ENCODE measurements at places on chromosomes 6 and 20.

GRCh38 chr6:166533205-166533824 is 53.2 kb downstream of the RAMACL start:
- DNase-seq: no peak

GRCh38 chr6:38871741-38872568 is 156.8 kb downstream of the DNAH8 start:
- DNase-seq: peak; percentile 26

DNA sequence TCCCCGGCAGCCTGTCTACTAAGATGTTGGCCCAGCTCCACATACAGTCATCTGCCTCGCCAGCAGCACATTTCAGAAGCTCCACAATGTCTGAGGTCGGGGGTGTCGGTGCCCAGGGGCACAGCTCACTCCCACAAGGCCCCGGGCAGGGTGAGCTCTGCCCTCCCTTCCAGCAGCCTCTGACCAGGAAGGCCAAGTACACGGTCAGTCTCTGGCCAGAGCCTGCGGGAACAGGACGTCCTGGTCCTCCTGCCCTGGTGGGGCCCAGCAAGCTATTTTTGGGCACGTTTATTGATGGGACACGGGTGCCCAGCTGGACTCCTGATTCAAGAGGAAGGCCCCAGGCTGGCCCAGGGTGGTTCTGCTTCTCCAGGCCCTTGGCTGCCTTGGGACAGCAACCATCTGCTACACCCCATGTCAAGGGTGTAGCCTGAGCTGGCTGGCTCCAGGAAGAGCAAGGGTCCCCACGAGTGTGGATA is 114.9 kb upstream of the PTPN1 start:
- peak; percentile 42 for DNase-seq

DNA sequence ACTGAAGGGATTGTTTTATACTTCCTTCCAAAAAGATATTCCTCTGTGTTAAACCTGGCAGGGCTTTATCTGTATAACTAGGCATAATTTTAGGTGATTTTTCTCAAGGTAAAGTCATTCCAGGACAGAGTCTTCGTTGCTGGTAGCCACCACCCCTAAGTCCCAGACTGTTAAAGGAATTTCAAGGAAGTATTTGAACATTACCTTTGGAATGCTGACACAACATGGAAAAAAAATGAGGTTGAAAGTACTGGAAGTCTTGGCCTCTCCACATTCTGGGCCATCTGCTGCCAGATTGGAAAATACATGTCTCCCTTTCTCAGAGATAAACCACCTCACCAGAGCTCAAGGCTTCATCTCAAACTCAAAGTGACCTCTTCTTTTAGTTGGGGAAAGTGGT is 27.0 kb upstream of the ETV7 start:
- DNase-seq: no peak

DNA sequence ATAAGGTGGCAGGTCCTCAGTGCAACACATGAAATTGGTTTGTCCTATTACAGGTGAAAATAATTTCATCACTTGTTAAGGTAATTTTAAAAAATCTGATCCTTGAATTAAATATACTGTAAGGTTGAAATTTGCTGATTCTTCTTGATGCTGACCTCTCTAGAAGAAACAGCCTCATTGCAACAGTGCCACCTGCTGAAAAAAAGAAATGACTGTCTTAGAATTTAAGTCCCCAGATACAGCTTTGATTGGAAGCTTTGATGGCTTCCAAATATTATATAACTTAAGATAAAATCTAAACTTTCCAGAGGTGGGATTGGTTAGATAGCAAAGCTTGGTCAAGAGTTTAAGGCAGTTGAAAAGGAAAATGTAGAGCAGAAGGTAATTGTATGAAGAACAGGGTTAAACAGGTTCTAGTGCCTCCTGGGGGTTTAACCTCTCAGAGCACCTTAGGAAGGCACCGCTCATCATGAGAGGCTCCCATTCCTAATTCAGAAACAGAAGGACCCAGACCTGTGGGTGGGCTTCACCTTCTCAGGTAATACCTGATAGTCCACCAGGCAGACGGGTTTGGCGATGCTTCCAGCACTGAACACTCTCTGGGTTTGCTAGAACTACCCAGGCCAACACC is 401.0 kb downstream of the PAX1 start:
- no peak for DNase-seq

GRCh38 chr6:35500782-35501181 is 3.9 kb upstream of the TEAD3 start:
- peak; percentile 73 for DNase-seq

GRCh38 chr6:89615882-89616281 is 22.7 kb downstream of the LYRM2 start:
- DNase-seq: no peak

DNA sequence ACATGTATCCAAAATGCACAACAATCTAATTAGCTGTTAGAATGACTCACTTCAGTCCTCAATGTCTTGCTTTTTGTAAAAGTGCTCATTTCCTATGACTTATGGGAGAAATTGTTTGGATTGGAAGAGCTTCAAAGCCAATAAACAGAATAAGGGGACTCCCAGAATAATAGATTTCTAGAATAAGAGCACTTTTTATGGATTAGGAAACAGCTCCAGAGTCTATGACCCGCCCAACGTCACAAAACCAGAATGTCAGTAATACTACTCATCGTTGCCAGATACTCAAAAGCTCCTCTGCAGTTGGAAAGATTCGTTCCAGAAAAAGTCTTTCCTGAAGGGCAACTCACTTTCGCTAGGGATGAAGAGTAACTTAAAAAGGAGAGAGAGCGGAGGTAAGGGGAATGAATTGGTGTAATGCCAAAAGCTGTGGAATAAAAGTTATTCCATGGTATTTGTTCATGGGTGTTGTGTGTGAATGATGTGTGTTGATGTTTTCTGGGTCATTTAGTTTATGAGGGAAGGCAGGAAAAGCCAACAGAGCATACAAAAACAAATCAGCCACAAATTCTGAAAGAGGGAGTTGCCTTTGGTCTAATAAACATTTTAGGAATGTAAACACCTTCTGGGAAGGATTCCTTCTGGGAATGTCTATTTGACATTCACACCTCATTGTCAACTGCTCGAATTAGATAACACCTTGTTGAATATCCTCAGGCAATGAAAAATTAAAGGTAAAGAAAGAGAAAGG is 64.6 kb downstream of the SYNE1 start:
- no peak for DNase-seq

DNA sequence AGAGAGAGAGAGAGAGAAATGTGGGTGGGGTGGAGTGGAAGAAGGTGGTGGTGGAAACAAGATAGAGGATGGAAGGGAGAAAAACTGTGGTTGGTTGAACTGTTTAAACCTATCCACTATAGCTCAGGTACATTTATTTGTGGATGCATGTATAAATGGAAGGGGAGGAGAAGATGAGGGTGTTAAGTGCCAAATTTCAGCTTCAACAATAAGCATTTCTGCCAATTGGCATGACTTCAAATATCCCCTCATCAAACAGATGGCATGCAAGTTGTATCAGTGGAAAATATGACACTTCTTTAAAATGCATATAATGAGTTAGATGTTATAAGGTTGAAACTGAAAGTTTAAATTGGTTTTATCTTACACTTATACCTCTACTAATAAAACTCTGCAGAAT is 216.1 kb downstream of the LMBRD1 start:
- no peak for DNase-seq

- DNase-seq: peak; percentile 30
These were observed 770 bp downstream of the TCF19 start for GRCh38 chr6:31158863-31159855.

DNA sequence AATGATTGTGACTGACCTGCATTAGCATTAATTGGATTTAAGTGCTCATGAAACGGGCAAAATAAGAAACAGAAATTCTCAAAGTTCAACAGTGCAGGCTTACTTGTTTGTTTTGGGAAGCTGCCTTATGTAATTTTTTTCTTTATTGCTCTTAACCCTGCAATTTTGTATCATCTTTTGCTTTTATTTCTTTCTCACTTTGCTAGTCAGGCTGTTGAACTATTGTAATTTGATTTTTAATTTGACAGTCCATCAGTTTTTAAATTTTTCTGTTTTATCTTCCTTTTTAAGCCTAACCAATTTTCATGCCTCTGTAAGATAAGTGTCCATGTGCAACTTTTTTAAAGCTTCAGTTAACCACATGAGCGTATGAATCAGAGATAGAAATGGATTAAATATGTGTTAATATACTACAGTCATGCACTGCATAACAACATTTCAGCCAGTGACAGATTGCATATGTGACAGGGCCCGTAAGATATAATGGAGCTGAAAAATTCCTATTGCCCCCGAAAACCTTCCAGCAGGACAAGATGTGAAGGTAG is 44.6 kb downstream of the PEX7 start:
- peak; percentile 15 for DNase-seq

GRCh38 chr6:36054956-36055355 is 27.3 kb downstream of the MAPK14 start:
- DNase-seq: no peak

DNA sequence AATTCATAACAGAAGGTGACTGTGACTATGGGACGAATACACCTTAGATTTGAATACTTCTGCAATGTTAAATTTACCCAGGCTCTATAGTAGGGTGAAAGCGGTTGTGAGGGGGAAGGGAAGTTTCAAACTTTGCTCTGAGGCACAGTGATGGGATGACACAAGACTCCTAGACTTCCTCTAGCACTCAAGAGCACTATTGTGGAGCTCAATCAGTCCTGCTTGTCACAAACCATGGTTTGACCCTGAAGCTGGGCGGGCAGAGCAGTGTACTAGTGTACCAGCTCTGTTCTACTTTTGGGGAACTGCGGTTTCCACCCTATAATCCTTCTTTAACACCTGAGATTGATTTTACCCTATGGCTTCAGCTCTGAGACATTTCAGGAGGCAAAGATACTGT is 17.1 kb downstream of the TRIM27 start:
- DNase-seq: no peak

DNA sequence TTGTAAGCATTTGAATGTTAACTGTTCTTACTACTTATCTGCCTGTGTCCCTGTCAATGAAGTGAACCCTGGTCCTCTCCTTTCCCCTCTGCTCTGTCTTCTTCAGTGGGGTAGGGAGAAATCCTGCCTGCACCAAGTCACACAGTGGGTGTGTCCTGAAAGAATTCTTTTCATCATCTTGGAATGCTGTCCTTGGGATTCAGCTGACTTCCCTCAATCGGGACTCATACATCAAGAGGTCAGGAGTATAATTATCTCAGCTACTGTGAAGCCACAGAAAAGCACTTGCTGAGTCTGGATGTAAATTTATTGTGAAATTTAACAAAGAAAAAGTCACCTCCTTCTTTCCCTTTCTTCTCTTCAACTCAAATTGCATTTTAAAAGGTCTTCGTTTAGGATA is 328.5 kb downstream of the SOX4 start:
- no peak for DNase-seq

- DNase-seq: peak; percentile 95
These were observed 289.4 kb upstream of the STXBP5 start for GRCh38 chr6:146914489-146915483.

GRCh38 chr20:51600016-51600420 is 57.5 kb upstream of the NFATC2 start:
- no peak for DNase-seq

DNA sequence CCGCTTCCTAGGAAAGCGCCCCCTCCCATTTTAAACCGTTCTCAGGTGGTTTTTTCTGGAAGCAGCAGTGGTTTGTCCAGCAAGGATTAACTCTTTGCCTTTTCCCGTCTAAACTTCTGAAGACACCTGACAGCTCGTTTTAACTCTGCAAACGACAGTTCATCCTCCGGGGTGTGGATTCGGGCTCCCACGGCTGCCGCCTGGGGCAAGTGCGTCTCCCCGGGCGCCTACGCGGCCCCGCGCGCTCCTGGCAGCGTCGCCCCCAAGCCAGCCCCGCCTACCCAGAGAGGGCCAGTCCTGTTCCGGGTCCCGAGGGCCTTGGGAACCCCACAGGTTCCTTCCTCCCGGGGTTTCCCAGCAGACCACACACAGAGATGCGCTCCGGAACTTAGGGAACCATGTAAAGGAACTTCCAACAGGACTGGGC is 54.4 kb downstream of the PRR18 start:
- no peak for DNase-seq

DNA sequence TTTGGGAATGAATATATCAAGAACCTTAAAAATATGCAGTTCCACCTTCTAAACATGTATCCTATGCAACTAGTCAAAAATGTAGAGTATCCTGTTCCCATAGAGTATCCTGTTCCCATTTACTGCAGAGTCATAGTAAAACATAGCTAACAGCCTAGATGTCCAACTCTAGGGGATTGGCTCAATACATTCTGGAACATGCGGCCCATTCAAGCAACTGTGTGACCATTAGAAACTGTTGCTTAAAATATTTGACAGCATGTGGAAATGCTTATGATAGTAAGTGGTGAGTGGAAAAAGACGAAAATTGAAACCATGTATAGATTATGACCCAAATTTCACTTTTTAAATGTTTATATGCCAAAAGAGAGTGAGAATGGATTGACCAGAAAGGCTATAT is 11.2 kb downstream of the FOXP4 start:
- DNase-seq: no peak

GRCh38 chr6:21375151-21376116 is 218.1 kb upstream of the SOX4 start:
- DNase-seq: no peak

GRCh38 chr6:170152989-170153388 is 137.9 kb downstream of the DLL1 start:
- DNase-seq: no peak

GRCh38 chr6:141492521-141493284 is 640.0 kb upstream of the GJE1 start:
- no peak for DNase-seq

- DNase-seq: no peak
These were observed 38.1 kb upstream of the ISM1 start for GRCh38 chr20:13183005-13183404.

GRCh38 chr20:49519777-49520359 is 37.4 kb upstream of the KCNB1 start:
- DNase-seq: no peak

GRCh38 chr6:17299750-17300149 is 18.6 kb downstream of the RBM24 start:
- DNase-seq: no peak

GRCh38 chr6:148443798-148444560 is 101.3 kb downstream of the SASH1 start:
- no peak for DNase-seq

GRCh38 chr6:49430187-49430586 is 32.9 kb downstream of the MMUT start:
- peak; percentile 70 for DNase-seq

- DNase-seq: no peak
These were observed 66.7 kb downstream of the TRAM2 start for GRCh38 chr6:52510213-52510562.

DNA sequence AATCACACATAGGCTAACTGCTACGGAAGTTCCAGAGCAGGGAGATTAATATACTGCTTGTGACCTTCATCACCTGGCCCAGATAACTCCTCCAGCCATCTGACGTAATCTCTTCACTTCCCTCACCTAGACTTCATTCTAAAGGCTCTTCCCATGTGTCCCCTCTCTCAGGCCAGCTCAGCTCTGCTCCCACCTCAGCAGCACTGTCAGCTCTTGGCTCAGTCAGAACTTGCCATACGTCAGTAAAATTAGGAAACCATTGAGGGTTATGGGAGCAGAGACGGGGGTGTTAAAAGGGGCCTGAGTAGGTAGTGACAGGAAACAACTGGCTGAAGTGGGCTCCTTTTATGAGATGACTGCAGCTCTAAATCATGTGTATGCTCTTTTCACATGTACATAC is 101.5 kb downstream of the KIF6 start:
- no peak for DNase-seq

GRCh38 chr6:163457637-163458561 is 43.4 kb downstream of the QKI start:
- peak; percentile 94 for DNase-seq

All from HCEC 1CT (cell line).